ENCODE measurements at places on chromosomes 5 and 9.

- no peak for DNase-seq
Measured at GRCh38 chr5:53480416-53481158, at the start of gene FST. Gene FST (plus strand): TSS chr5:53480629. CDS start chr5:53480792, 163 bp downstream.

- no peak for DNase-seq
Measured at GRCh38 chr5:66967102-66967501, 229.5 kb downstream of the CD180 start.

DNA sequence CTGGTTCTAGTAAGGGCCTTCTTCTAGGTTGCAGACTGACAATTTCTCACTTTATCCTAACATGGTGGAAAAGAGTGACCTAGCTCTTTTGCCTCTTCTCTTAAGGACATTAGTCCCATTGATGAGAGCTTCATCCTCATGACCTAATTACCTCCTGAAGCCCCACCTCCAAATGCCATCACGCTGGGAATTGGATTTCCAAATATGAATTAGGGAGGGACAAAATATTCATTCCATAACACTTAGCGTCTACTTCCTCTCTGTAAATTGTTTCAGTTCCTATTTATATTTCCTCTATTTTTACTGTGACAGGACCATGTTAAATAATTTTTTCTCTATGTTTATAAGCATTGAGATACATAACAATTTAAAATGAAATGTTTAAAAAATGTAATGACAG, 408.8 kb downstream of the CDH10 start:
- no peak for DNase-seq

DNA sequence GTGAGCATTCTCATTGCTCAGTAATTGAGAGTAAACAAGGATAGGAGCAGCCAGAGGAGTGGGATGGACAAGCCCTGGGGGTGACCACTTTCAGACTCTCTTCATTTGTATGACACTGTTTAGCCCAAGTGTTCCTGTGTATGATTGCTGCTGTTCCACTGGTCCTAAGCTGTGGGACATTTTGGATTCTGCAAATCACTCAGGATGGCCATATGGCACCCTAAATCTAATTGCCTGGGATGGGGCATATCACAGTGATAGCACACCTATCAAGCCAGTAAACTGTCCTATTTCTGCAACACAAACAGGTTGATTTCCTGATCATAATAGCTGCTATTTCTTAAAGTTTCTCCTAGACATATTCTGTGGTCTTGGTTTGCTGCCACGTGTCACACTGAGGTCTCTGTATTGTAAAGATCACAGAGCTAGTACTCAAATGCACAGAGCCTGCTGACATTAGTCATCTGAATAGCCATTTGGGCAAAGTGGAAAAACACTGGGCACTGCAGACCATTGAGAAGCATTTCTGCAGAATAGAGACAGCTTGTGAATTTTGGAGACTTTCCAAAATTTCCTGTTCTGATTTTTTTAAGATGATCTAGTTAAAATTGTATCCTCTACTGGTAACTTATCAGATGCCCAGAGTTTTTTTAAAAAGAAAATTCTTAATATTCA, 320.2 kb downstream of the RFX3 start:
- DNase-seq: no peak

DNA sequence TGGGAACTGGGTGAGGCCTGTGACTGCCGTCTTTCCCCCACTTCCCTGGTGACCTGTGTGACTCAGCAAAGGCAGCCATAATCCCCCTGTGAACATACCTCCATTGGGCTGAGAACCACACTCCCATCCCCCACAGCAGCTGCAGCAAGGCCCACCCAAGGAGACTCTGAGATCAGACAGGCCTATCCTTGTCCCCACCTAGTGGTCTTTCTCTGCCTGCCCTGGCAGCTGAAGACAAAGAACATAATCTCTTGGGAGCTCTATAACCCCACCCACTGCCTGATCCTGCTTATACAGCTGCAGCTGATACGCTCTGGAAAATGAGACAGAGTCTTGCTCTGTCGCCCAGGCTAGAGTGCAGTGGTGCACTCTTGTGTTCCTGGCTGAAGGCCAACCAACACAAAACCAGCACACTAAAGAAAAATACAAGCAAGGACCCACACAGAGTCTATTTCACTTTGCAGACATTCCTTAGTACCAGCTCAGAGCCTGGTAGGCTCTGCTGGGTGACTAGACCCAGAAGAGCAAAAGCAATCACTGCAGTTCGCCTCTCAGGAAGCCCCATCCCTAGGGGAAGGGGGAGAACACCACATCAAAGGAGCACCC, 106.7 kb downstream of the MCTP1 start:
- DNase-seq: peak; percentile 70

DNA sequence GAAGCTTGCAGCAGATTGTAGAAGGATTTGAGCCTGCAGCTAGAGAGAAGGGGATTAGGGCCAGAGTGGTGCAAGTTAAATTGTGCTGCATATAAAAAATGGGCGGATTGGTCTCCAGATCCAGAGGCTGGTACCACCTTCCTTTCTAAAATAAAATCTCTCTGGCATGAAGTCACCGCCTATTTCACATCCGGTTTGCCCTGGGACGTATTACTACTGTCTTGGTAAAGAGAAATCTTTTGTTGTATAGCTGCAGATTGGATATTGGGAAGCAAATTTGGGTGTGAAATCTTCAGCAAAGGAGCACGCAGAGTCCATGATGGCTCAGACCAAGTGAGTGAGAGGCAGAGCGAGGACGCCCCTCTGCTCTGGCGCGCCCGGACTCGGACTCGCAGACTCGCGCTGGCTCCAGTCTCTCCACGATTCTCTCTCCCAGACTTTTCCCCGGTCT, at the start of gene GABRA1:
Gene GABRA1 (plus strand): TSS at position 180 of the 451 bp plus-strand sequence. CDS start 2,691 bp downstream, outside the sequence.
- no peak for DNase-seq

- DNase-seq: no peak
Measured at GRCh38 chr9:6780690-6781089, 22.9 kb downstream of the KDM4C start.

- no peak for DNase-seq
Measured at GRCh38 chr5:36304095-36304805, 2.5 kb upstream of the RANBP3L start.

DNA sequence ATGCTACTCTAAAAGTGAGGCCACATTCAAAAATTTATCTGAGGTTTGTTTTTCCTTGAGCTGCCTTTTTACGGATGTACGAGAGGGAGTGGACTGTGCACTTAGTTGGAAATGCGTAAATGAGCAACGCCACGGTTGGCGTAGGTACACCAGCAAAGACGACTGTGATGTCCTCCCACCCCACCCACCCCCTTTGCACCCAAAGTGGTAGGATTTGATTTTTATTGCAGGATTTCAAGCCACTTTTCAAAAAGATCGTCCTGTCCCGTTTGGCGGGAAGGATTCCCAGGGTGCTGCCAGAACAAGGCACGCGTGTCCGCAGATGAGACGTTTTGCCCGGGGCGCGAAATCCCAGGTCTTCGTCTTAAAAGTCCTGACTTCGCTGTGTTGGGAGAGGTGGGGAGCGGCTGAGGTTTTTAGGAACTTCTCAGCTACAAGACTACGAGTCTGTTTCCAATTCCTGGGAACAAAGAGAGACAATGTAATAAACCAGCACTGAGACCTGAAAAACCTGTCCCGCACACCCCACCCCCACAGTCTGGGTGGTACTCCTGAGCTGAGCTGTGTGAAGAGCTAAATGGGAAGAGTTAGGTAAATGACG, 1.0 kb upstream of the TLE1 start:
- DNase-seq: no peak

DNA sequence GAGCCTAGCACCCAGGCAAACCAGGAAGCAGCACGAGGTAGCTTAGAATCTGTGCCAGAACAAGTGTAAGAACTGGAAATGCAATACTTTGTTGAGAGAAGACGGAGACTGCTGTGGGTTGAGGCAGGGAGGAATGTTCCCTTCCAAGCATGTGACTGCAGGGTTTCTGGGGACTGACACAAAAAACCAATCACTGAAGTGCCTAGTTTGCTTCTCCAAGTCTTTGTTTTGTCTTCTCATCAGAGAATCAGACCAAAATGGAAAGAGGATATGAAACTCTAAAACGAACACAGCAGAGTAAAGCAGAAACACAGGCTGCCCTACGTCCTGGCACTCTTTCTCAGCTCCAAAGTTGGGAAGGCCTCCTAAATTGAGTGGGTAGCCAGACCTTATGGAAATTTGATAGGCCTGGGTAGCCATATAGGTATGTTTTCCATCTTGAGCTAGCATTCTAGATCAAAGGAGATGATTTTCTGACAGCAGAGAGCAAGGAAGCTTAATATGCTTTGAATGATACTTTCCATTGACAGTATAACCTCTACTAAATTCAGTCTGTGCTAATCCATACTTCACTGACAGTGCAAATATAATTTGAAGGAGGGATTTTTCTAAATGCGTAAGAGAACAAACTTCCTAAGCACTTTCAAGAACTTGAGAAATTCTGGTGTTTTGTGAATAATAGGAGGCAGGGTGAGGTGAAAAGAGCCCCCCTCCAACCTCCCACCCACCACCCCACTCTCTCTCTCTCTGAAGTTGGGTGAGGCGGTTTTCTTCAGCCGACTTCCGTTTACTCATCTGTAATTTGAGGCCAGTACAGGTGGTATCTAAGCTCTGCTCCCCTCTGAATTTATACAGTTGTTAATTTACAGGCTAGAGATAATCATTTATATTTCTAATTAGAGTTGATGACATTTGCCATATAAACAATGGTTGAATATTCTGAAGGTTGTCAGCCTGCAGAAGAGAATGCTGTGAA, 5.5 kb downstream of the ADRB2 start:
- no peak for DNase-seq

DNA sequence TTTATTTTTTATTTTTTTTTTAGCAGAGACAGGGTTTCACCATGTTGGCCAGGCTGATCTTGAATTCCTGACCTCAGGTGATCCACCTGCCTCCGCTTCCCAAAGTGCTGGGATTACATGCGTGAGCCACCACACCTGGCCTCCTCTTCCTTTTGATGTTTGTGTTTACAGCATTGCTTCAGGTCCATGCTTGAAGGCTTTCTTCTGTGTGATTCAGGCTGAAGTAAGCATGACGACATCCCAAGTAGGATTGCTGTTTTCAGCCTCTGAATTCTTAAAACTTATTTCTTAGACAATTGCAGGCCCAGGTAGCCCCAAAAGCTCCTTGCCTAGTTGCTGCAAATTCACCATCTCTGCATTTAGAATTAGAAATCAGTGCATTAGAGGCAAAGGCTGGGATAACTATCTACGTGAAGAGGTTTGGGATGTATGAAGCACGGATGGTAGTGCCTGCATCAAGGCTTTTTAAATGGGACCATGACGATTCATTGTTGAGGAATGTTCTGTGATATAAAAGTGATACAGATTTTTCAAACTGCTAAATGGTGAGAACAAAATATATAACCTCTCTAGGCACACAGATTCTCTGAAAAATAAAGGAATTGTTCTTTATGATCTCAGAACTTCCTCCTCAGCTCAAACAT, 3.0 kb upstream of the ETF1 start:
- DNase-seq: no peak

GRCh38 chr5:154519359-154519758, 41.3 kb upstream of the HAND1 start:
- DNase-seq: no peak

DNA sequence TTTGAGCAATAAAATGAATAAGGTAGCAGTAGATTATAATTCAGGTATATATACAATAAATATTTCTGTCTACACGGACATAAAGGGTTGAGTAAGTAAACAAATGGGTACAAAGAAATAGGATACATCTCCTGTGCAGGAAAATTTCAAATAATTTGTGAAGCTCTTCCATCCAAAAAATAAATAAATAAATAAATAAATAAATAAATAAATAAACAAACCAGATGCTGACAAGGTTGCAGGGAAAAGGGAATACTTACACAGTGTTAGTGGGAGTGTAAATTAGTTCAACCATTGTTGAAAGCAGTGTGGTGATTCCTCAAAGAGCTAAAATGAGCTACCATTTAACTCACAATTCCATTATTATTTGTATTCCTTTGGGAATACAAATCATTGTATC, 227.3 kb upstream of the CDH18 start:
- no peak for DNase-seq

- DNase-seq: no peak
Measured at GRCh38 chr5:145429170-145429569, 406.0 kb downstream of the PRELID2 start.

GRCh38 chr9:1173211-1173610, 123.1 kb downstream of the DMRT2 start:
- DNase-seq: no peak

DNA sequence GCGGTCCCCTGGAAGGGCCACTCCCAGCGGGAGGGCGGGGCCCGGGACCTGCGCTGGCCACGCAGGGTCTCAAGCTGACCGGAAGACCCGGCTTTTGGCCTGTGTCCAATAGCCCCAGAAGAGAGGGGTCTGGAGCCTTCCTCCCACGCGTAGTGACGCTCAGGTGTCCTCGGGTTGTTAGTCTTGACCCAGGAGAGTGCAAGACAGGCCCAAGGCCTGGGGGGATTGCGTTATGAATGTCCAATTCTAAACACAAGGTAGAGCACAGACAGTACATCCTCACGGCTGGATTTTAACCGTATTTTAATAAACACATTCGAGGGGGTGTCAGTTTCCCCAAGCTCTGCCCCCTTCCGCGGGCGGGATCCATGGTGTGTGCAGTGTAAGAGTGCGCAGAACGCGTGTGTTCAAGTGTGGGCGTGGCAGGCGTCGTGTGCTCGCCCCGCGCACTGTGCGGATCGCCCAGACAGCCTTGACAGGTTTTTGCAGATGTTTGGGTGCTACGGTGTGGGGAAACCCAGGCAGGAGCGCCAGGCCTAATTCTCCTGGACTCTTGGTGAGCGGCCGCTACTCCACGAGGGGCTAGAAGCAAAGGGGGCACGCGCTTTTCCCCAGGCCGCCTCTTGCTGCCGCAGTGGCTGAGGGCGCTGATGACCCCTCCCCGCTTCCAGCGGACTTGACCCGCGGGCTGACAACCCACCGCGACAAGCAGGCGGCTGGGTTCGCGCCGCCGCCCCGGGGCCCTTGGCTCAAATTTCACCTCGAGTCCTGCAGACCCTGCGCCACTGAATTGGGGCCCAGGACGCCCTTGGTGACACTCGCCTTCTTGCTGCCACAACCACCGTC, 6.1 kb upstream of the DMRT3 start:
- DNase-seq: no peak

- DNase-seq: no peak
Measured at GRCh38 chr5:74177961-74178360, 462.6 kb downstream of the ENC1 start.

DNA sequence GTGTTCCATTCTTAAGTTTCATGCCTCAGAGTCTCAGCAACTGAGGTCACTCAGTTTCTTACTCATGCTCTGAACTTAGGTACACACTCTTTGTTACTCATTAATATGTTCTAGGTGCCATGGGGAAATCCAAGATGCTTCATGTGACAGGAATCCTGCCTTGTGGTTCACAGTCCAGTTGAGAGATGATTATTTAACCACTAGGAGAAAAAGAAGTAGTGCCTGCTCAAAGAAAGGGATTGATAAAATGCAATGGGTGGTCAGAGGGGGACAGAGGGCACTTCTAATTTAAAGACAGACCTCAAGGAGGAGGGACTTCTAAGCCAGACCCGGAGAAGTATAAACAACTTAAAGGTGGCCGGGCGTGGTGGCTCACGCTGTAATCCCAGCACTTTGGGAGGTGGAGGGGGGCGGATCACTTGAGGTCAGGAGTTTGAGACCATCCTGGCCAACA, 69.0 kb downstream of the UGCG start:
- DNase-seq: no peak

DNA sequence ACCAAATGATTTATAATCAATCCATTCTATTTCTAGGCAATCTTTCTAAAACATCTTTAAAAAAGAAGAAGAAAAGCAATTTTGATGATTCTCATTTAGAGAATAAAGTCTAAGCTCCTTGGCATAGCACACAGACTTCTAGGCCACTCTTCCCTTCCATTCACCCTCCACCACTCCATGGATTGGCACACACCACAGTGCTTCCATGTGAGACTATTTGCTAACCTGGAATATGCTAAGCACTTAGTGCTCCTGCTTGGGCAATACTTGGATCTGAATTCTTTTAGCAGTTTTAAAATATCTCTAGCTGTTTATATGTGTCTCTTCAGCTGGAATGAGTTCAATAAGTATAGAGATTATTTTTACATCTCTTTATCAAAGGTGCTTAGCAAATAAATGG, 177.6 kb upstream of the FBXL7 start:
- DNase-seq: no peak

Data from iPS DF 6.9 (cell line).